ENCODE measurements at places on chromosomes 6 and 20.

- DNase-seq: no peak
These were observed 556.2 kb downstream of the CBLN4 start for GRCh38 chr20:55449091-55449490.

DNA sequence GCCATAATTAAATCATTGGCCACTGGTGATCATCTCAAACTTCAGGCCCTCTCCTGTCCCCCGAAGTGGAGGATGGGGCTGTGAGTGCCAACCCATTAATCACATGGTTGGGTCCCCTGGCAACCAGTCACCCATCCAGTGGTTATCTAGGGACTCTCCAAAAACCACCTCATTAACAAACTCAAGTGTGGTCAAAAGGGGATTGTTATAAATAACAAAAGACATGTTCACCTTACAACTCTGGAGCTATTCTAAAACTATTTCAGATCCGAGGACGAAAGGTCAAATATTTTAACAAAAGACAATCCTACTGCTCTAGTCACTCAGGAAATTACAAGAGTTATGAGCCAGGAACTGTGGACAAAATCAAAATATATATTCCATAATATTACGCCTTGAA, 95.5 kb upstream of the PRND start:
- no peak for DNase-seq

DNA sequence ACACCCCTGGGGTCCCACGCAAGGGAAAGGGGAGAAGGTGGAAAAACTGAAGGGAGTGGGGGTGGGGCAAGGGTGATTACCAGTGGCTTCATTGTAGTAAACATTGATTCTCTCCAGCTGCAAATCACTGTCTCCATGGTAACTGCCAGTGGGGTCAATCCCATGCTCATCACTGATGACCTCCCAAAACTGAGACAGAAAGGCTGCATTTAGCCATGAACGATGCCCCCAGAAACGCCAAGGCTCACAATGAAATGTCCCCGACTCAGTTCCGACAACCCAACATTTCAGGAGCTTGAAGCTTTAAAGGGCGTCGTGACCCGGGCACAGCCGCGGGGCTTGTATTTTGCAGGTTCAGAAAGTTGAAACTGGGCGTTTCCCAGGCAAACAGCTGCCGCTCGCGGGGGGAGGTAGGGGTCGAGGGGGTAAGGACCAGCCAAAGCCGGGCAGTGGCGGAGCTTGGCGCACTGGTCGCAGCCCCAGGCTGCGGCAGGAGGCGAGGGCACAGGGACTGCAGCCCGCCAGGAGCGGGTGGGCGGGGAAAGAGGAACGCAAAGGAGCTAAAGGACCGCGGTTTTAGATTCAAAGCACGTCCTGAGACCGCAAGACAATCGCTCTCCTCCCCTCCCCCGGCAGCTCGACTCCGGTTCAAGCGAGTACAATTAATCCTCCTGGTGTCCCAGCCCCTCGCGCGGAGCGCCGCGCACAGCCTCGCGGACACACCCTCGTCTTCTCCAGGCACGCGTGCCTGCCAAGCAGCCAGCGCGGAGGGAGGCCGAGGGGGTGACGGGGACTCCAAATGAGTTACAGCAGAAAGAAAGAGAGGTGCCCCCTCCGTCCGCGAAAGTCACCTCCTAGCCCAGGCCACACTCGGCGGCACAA, 731 bp downstream of the TUBB2B start:
- DNase-seq: no peak

GRCh38 chr6:72446430-72446829, 175.4 kb upstream of the KCNQ5 start:
- peak; percentile 14 for DNase-seq

- peak; percentile 39 for DNase-seq
These were observed 4.0 kb upstream of the SPATS1 start for GRCh38 chr6:44338228-44339122.

DNA sequence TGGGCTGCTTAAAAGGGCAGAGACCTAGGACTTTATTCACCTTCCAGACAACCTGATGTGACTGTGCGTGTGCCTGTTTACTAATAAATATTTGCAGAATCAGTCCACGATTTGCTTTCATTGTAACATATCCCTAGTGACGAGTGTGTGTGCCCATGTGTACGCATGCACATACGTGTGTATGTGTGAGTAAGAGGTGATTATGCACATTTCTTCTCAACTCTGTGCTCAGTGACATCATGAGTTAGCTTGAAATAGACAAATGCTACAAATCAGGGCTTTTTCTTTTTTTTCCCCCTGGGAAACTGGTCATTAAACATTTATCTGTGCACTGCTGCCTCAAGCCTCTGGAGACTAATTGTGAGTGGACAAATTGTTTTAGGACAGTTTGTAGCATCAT, 242.6 kb upstream of the SOX4 start:
- DNase-seq: no peak
